ENCODE measurements at places on chromosomes 5 and 9. TPM values are rescaled to one million over a fixed set of nuclear protein-coding genes. Genes with fewer than 3 reads are reported as not detected.

The TEX48 gene
- not detected for total RNA-seq

The OMD gene
- total RNA-seq, result 6.5 TPM

The FIBCD1 gene
- 0.54 TPM for total RNA-seq

The NEUROG1 gene
- total RNA-seq, result not detected

The PCDHB9 gene
- total RNA-seq, result 1.3 TPM

The FGF1 gene
- total RNA-seq, result 70.2 TPM

The COL27A1 gene
- total RNA-seq, result 12.8 TPM

The LCN9 gene
- not detected for total RNA-seq

The PRSS3 gene
- not detected for total RNA-seq

The RELL2 gene
- total RNA-seq, result 0.70 TPM

The ADAMTSL1 gene
- 2.1 TPM for total RNA-seq

The PGM5 gene
- total RNA-seq, result 191 TPM

The DDX4 gene
- not detected for total RNA-seq

The PCDHA7 gene
- total RNA-seq, result not detected

The PCDHA9 gene
- 0.03 TPM for total RNA-seq

The GPX3 gene
- 461 TPM for total RNA-seq

The PHF24 gene
- 0.57 TPM for total RNA-seq

The SCGB3A1 gene
- total RNA-seq, result not detected

The TEX53 gene
- total RNA-seq, result not detected

The DNAJB5 gene
- 133 TPM for total RNA-seq

The TAF1L gene
- not detected for total RNA-seq

The CCDC152 gene
- 1.0 TPM for total RNA-seq

The AKNA gene
- 4.5 TPM for total RNA-seq

The AK3 gene
- total RNA-seq, result 108 TPM

The SH3GL2 gene
- 7.3 TPM for total RNA-seq

The NUTM2G gene
- not detected for total RNA-seq

The MAMDC2 gene
- 3.6 TPM for total RNA-seq

The IFNB1 gene
- not detected for total RNA-seq

The GDA gene
- total RNA-seq, result not detected

The PKD2L2 gene
- total RNA-seq, result 0.62 TPM

The DNAJC18 gene
- total RNA-seq, result 20.3 TPM

The GARIN3 gene
- total RNA-seq, result not detected

The SEC16A gene
- total RNA-seq, result 33.7 TPM

The PFN3 gene
- not detected for total RNA-seq

The STPG3 gene
- total RNA-seq, result not detected

The JMY gene
- total RNA-seq, result 10.3 TPM

The PDLIM4 gene
- 8.8 TPM for total RNA-seq

The OR5C1 gene
- not detected for total RNA-seq

The GABRP gene
- 0.30 TPM for total RNA-seq

The IL4 gene
- not detected for total RNA-seq

The SAXO1 gene
- total RNA-seq, result 0.05 TPM
